Small intestine (tissue), 16 donors: ENCODE measurements at places on chromosomes 12 and 14. TPM values are rescaled to one million over a fixed set of nuclear protein-coding genes. Genes with fewer than 3 reads are reported as not detected.
A peak's percentile ranks its signal among the peaks of the same experiment; 100 is the strongest.

NTS gene
- polyA plus RNA-seq: 180 TPM

SCN8A gene
- 1.2 TPM for polyA plus RNA-seq

DNA sequence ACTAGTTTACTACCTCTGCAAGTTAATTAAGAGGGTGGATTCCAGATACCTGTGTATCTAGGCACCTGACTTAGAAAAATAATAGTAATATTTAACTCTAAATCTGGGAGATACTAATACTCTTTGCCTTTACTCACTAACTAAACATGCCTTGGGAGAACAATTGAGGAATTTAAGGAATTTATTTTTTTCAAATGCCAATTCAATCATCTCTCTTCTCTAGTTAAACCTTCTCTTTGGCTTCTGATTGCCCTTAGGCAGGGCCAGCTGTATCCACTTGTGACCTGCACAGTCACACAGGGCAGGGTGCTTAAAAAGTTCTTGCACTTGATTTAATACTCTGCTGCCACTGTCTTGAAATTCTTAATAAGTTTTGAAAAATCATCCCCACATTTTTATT lies 142.4 kb downstream of the PLCZ1 start:
- H3K4me1 ChIP-seq: no peaks in the 10 kb centered on the region
- H3K36me3 ChIP-seq: no peaks in the 10 kb centered on the region
- H3K27me3 ChIP-seq: no peaks in the 10 kb centered on the region
- no peak overlapping the region for H3K27ac ChIP-seq

DNA sequence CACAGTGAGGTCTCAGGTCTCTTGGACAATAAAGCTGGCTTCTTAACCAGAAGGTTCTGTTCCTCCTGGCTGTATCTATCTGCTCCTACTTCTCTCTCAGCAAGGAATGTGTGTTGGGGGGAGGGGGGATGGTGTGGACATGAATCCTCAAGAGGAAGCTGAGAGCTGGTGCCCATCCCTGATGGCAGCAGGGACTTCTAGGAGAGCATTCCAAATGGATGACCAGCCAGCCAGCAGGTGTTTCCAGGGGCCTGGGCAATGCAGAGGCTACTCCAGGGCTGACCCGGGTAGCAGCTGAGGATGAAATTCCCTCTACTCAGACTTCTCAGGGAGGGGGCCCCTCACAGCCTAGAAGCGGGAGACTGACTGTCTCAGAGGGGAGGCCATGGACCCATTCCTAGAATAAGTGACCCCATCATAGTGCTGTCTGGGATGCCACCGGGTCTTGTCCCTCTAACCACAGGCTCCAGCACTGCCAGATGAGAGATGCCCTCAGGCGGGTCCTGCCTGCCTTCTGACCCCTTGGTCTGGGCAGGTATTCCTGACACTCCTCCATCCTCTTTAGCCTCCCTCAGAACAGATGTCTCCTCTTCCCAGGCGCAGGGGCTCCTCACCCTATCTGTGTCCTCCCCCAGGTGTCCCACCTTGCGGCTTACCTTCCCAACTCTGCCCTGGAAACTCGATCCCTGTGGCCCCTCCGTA lies 1.2 kb downstream of the RAB15 start:
- no peaks in the 10 kb centered on the region for H3K36me3 ChIP-seq
- H3K27me3 ChIP-seq: no peaks in the 10 kb centered on the region
- no peak overlapping the region for H3K27ac ChIP-seq
- peaks cover 4% of the 10 kb centered on the region for H3K4me1 ChIP-seq

DNA sequence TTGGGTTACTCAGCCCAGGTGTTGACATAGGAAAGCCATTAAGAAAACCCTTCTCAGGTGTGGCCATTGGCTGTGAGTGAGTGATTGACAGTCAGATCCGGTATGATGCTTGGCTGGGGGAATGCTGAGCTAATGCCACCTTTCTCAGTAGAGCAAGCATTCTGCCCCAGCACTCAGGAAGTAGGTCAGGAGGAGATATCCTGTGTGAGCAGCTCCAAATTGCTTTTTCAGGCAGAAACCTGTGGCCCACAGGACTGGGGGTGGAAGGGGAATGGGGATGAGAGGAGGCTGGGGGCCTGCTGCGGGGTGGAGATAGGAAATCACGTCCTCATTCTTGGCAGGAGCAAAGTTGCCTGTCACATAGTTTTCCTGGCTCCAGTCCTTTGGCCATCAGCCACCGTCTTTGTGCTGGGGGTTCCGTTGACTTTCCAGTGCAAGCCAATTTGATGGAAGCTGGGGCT lies 55.7 kb downstream of the NINJ2 start:
- H3K27me3 ChIP-seq: no peaks in the 10 kb centered on the region
- peak overlapping the region; percentile 34 for H3K27ac ChIP-seq
- no peak overlapping the region for H3K4me3 ChIP-seq
- H3K36me3 ChIP-seq: no peaks in the 10 kb centered on the region
- H3K4me1 ChIP-seq: peaks cover 2% of the 10 kb centered on the region
- DNase-seq: no peak

DNA sequence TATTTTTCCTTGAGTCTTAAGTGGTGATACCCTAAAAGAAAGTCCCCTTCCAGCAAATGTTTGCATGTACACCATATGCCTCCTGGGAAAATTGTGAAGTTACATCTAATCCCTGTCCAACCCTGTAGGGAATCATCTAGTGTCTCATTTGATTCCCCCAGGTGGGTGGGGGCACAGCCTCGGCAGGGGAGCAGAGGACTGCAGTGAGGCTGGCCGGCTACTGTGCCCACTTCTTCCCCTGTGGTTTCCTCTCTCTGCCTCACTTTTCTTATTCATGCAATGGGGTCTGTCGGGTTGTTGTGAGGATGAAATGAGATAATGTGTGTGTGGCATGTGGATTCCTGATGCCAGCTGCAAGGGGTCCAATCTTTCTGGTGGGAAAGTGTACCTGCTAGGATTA lies 6.0 kb downstream of the PAPLN start:
- H3K4me1 ChIP-seq: no peaks in the 10 kb centered on the region
- DNase-seq: no peak

SP1 gene
- 13.8 TPM for polyA plus RNA-seq

DNA sequence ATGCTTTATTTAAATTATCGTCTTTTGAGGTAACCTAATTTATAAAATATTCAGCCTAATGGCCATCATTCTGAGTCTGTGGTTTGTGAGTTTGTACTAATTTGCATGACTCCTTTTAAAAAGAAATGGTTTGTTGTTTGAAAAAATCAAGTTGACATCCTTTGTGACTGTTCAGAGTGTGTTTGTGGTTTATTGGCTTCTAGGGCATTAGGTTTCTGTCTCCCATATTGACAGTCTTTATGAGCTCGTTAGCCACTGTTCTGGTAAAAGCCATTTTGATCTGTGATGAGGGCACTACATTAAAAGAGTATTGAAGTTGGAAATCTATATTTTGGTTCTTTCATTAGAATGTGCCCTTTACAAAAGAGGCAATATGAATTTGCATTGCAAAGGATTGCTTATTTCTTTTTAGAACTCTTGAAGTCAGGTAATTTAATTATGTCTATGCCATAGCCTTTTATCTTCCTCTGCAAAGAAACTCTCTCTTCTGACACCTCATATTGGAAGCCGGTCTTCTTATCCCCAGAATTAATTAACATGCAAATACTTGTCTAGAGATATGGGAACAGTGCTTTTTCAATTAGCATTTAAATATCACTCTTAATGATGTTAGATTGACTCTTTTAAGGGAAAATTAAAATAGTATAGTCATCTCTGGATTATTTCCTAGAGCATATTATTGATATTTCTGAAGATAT lies 95.0 kb downstream of the CRADD start:
- H3K36me3 ChIP-seq: no peaks in the 10 kb centered on the region
- no peak overlapping the region for H3K4me3 ChIP-seq
- no peaks in the 10 kb centered on the region for H3K27me3 ChIP-seq
- H3K4me1 ChIP-seq: peaks cover 1% of the 10 kb centered on the region

- H3K4me3 ChIP-seq: no peak overlapping the region
- no peaks in the 10 kb centered on the region for H3K4me1 ChIP-seq
- H3K27ac ChIP-seq: no peak overlapping the region
Measured at GRCh38 chr12:31772685-31773222, 43.9 kb upstream of the AMN1 start.

DNA sequence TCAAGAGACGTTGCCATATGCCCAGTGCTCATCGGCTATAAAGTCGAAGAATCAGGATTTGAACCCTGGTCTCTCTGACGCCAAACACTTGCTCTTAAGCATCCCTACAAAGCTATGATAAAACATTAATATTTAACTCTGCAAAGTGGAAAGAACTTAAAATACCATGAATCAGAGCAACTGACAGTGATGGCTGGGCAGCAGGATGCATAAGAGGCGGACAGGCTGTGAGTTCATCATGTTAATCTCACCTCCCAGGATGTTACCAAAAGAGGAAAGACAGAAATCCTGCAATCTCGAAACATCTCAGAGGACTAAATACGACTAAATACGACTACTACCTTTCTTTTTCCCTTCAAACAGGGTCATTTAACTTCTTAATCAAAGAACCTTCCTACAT lies 5.8 kb downstream of the DICER1 start:
- no peaks in the 10 kb centered on the region for H3K36me3 ChIP-seq
- H3K4me1 ChIP-seq: peaks cover 11% of the 10 kb centered on the region
- no peaks in the 10 kb centered on the region for H3K27me3 ChIP-seq
- H3K4me3 ChIP-seq: no peak overlapping the region

SRRM4 gene
- polyA plus RNA-seq: 0.15 TPM
